Ovary (tissue), 10 donors: ENCODE measurements at places on chromosomes 4 and X.

DNA sequence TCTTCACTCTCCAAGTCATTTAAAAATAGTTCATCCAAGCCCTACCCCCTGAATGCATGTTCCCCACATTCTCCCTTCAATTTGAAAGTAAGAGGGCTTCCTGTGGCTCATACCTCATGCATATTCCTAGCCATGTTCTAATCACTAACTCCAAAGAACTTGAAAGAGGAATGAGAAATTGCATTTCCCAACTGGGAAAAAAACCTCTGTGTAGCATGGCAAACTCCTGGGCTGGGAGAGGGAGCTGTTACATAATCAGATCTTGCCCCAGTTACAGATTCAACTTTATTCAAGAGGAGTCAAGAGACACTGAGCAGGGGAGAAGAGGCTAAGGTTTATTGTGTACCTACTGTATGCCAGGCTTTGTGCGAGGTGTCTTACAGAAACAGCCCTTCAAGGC, 90.2 kb downstream of the SLC2A9 start:
- no peak for DNase-seq

GRCh38 chrX:69015156-69015555, 150.1 kb downstream of the PJA1 start:
- DNase-seq: no peak

GRCh38 chr4:82090717-82091116, 283.1 kb downstream of the HNRNPD start:
- DNase-seq: no peak

- no peak for DNase-seq
Measured at GRCh38 chrX:54093571-54093970, 49.3 kb upstream of the PHF8 start.

- DNase-seq: peak; percentile 86
Measured at GRCh38 chrX:149504915-149505651, at the start of gene IDS. Gene IDS (minus strand): TSS chrX:149505306. CDS start chrX:149505137, 169 bp downstream.

DNA sequence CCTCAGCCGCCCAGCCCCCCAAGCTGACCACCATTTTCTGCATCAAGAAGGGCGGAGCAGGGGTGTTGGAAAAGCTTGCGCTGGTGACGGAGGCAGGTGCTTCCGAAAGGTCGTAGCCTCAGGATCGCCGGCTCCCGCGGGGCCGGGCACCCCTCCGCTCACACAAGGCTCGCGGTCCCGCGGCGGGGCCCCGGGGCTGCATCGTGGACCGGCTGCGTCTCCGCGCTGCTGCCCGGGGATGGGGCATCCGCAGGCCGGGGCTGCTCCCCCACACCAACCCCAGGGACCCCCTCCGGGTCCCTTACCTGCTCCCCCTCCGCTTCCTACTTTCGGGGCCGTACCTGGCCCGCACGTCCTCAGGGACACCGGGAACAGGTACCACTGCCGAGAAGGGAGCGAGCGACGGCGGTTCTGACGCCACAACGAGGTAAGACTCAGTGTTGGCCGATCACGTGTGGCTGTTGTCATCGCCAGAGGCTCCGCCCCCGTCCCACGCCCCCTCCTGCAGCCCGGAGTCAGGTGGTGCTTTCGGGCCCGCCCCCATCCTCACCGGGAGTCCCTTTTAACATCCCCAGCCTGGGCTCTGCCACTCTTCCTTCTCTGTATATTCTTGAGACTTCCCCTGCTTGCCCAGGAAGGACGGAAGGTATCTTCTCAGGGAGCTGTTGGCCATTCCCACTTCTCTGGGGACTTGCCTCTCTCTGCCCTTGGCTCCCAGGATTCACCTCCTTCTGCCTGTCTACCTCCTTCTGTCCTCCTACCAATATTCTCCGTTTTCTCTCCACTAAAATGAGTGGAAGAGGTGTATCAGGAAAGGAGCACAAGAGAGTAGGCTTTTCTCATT, at the start of gene BEX2:
Gene BEX2, minus strand, starts transcription at position 436 of the 844 bp plus-strand sequence. CDS start 1,014 bp downstream, outside the sequence.
- peak; percentile 85 for DNase-seq

DNA sequence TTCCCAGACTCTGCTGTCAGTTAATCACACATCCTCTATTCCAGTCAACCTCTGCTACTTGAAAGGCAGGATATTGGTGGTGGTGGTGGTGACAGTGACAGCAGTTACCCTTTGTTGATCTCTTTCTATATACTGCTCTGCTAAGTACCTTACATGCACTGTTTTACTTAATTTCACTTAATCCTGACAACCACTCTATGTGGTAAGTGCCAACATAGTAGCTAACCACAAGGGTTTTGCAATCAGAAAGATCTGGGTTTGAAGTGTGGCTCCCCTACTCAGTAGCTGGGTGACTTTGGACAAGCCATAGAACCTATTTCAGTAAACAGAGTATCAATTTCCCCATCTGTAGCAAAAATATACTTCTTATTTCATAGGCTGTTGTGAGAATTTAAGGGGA, 24.2 kb upstream of the F9 start:
- no peak for DNase-seq

- DNase-seq: no peak
Measured at GRCh38 chr4:143404555-143404954, 67.9 kb downstream of the GAB1 start.

- no peak for DNase-seq
Measured at GRCh38 chr4:4610672-4611071, 68.8 kb upstream of the STX18 start.

DNA sequence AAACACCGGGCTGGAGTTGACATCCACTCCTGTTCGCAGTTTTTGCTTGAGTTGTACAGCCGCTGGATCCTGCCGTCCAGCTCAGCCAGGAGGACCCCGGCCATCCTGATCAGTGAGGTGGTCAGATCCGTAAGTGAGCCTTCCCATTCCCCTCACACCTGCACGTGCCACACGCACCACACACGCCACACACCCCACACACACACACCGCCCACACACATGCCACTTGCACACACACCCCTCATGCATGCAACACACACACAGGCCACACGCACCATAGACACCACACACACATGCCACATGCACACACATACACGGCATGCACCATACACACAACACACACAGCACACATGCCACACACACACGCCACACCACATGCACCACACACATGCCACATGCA, 20.1 kb upstream of the MSANTD1 start:
- DNase-seq: no peak

DNA sequence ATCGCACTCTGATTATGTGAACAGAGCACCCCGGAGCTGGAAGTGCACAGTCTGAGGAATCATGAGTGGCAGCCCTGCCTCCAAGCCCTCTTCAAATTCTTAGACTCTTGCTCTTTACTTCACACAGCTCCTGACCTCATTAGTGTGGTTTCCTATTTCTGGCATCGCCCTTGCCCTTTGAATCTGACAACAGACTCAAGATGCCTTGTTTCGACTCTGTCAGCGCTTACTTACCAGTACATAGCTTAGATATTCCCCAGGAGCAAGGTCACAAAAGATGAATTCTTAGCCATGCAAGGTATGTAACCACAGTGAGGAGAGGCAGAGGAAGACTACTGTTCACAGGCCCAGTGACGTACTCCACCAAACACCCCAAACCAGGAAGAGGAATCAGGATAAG, 167.2 kb downstream of the KDR start:
- no peak for DNase-seq

DNA sequence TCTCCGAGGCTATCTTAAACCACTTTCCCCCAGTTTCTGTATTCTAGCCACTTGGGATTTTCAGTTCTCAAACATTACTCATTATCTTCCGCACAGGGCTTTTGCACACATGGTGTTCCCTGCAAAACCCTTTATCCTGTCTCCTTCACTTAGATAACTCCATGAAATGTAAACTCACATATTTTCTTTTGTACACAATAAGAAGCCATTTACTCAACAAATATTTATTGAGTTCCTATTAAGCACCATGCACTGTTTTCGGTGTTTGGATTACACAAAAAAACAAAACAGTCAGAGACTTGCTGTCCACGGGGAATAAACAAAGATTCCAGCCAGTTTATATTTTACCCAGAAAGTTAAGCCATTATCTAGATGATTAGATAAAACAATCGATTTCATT, 42.5 kb upstream of the UNC5C start:
- DNase-seq: no peak

DNA sequence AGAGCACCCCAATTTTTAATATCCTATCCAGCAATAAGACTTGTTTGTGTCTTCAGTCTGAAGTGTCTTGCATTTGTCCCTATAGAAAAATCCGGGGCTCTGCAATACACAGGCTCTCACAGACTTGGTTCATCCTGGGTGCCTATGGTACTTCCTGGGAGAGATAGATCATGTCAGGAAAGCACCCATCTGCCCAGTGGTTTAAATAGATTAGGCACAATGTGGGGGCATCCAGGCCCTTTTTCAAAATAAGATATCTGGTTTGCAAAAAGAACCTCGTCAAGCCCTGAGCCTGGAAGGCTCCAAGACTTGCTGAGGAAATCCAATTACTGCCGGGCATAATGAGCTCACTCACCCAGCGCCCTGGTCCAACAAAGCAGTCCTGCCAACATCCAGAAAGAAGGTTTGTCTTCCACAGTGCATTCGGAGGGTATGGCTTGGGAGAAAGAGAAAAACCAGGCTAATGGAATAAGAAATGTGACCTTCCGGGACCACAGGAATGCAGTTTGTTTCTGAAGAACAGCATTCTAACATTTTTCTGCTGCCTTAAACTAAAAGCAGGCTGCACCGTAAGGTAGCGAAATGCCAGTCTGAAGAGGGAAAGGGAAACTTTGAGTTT, 11.6 kb downstream of the JAKMIP1 start:
- no peak for DNase-seq

DNA sequence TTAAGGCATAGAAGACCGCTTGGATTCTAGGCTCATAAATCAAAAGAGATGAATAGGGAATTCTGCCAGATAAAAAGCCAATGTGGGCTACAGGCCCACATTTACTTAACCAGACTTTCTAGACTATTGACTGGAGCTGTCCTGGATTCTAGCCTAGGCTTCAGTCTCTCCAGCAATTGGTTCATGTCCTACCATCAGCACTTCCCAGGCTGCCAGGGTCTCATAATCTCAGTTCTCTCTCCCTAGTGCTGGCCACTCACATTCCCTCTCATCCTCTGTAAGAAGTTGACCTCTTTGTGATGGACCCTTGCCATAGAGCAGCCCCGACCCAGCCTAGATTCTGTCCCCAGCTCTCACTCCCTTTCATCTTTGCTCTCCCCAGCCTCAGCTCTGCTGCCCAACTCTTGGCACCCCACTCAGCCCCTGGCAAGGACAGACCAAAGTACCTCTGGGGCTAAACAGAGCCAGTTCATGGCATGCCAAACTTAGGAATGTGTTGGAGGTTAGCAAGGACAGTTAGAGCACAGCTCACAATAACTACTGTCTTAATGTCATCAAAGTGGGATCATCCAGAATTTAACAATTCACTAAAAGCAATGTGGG, 396.2 kb downstream of the INPP4B start:
- no peak for DNase-seq
